ENCODE measurements at places on chromosomes 2 and 18.

DNA sequence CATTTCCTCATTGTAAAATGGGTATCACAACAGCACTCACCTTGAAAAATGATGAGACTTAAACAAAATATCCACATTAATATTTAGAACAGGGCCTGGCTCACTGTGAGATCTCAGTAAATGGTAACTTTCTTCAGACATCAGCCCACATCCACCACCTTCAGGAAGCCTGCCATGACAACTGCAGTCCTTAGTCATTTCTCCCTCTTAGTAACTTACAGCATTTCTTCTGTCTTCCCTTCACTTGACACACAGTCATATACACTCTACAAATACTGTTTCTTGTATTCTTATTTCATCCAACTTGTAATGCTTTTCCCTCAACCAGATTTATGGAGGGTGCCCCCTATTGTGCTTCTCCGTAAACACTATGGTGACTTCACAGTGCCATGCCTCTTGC, 263.0 kb downstream of the ZNF516 start:
- DNase-seq: no peak

GRCh38 chr2:221618007-221618406, 45.9 kb upstream of the EPHA4 start:
- no peak for DNase-seq

DNA sequence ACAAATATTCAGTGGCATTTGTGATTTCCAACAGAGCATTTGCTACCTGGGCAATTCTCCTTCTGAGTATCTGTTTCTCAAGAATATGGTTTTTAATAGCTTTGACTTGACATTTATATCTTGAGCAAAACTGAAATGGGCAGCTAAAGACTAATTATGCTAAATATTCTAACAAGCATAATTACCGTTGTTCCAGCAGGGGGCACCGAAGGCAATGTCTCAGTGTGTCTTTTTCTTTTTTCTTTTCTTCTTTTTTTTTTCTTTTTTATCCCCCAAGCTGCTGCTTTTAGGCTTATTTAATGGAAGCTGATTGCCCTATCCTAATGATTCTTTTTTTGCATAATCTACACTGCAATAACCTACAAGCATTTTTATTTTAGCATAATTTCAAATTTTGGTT, 138.9 kb upstream of the NABP1 start:
- DNase-seq: peak; percentile 24

DNA sequence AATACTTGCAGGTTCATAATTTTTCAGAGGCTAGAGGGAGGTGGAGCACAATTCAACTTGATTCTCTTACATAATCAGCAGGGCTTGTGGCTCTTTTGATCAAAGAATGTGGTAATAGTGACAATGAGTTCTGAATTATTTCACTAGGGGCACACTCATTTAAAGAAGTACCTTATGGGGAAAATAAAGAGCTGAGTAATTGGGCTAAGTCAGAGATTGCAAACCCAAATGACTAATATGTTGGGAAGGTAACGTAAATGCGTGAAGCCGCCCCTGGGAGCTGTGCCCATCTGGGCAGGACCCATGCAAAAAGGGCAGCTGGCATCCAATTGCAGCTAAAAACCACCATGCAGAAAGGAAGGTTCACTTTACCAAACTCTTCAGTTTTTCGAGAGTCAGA, 35.3 kb downstream of the NCKAP5 start:
- DNase-seq: no peak

DNA sequence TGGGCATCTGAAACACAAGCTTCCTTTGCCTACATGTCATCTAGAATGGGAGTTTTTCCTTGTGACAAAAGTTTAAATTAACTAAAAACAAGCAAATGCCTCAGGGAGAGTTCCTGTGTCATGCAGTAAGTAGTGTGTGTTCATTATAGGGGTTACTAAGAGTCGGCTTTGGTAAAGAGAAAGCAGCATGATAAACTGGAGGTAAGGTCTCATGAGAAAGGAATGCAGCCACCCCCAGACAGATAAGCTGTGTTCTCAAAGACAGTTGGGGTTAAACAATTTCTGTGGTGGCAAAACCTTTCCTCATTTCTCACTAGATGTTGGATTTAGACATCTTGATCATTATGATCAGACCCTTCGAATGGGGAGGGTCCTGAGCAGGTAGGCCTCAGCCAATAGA, 129.7 kb downstream of the MAP4K4 start:
- DNase-seq: no peak

GRCh38 chr2:31531101-31531500, 49.6 kb downstream of the SRD5A2 start:
- DNase-seq: no peak

GRCh38 chr2:43210467-43211303, 15.7 kb downstream of the ZFP36L2 start:
- DNase-seq: peak; percentile 66

DNA sequence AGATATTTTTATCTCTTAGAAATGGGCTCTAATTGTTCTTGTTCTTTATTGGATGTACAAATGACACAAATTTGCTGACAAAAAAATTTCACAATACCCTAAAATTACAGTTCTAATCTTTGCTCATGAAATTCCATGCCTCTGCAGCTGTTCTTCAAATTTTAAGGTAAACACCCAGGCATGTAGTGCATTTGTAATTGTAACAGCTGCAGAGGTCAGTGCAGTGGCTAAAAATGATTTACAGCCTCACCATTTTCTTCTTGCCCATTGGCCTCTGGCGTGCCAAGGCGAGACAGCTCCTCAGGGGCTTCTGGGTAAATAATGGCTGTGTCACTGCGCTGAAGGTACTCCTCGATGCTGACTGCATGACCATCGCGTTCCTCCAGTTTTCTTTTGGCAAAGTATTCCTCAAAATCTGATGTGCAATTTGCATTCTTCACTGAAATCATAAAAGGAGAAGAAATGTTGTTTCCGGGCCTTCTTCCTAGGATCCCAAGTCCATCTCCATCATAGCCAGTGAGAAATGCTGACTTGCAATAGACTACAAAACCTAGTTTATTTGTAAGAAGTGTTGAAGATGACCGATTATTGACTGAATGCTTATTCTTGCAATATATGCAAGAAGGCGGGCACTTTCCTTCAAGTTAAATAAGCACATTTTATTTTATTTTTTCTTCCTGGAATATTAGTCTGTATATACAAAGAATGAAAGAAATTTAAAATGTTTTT, 115.2 kb downstream of the ZEB2 start:
- peak; percentile 17 for DNase-seq

DNA sequence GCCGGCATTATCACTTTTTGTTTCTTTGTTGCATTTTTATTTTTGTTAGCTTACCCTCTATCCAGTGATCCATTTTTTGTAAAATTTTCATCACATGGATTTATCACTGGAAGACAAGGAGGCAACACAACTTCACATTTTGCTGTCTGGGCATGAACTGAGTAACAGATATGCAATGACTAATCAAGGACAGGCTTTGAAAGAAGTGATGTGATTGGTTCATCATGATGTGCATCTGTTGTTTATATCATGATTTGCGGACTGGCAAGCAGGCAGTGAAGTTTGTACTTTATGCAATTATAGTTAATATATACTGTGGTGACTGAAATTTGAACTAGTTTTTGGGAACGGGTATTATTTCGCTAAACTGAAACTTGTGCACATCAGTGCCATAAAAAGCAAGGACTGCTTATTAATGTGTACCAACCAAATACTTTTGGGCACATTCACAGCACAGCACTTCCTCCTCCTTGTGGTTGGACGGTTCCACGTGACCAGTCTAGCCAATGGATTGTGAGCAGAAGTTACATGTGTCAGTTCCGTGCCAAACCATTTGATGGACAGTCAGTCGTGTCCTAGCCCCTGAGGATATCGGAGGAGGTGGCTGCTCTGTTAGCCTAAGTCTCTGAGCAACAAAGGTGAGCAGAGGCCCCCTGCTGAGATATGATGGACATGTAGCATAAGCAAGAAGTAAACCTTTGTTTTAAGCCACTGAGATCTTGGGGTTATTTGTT, 201.4 kb upstream of the SIX2 start:
- DNase-seq: peak; percentile 94

DNA sequence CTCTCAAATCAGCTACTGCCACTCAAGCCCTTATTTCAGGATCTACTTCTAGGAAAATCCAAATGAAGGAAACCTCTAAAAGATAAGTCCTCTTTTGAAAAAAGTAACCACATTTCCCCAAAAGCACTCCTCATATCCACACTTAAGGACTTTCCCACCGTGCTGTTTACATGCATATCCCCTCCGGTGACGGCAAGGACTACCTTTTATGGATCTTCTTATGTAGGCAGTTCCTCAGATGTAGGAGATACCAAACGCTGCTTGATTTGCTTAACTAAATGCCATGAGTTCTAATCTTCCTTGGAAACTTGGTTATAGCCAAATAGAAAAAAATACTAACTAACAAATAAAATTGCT, 6.9 kb upstream of the TMEM87B start:
- DNase-seq: no peak

- no peak for DNase-seq
Observed at GRCh38 chr2:99957332-99958133, 184.9 kb downstream of the AFF3 start.

DNA sequence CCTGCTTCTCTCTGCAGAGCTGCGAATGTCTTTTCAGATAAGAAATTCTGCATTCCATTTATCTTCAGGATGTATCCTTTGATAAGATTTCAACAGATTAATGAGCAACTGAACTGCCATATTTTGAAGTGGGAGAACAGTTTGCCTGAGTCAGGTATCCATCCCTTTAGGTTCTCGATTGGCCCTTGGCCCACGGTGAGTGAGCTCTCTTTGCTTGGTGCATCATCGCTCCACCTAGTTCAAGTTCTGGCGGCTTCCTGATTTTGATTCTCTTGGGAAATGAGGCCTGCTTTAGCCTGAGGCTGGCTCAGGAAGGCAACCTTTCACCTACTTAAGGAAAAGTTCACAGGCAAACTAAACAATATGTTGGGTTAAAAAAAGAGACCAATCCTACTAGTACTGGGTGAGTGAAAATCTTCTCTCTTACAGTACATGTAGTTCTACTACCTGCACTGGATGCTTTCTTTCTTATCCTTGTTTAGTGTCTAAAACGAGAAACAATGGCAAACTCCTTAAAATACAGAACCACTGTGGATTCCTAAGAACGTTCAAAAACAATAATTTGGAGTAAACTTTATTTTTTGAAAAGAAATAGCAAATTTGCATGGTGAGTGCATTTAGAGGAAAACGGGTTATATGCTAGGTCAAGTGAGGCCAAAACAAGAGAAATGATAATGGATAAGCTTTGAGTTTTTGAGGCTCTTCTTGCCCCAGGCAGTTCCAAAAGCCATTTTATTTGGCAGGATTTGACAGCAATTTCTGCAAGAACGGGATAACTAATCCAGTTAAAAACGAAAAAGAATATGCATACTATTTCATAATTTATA, 837 bp upstream of the ACSL3 start:
- peak; percentile 71 for DNase-seq

- peak; percentile 36 for DNase-seq
Observed at GRCh38 chr2:29123617-29124349, 8.6 kb downstream of the CLIP4 start.

DNA sequence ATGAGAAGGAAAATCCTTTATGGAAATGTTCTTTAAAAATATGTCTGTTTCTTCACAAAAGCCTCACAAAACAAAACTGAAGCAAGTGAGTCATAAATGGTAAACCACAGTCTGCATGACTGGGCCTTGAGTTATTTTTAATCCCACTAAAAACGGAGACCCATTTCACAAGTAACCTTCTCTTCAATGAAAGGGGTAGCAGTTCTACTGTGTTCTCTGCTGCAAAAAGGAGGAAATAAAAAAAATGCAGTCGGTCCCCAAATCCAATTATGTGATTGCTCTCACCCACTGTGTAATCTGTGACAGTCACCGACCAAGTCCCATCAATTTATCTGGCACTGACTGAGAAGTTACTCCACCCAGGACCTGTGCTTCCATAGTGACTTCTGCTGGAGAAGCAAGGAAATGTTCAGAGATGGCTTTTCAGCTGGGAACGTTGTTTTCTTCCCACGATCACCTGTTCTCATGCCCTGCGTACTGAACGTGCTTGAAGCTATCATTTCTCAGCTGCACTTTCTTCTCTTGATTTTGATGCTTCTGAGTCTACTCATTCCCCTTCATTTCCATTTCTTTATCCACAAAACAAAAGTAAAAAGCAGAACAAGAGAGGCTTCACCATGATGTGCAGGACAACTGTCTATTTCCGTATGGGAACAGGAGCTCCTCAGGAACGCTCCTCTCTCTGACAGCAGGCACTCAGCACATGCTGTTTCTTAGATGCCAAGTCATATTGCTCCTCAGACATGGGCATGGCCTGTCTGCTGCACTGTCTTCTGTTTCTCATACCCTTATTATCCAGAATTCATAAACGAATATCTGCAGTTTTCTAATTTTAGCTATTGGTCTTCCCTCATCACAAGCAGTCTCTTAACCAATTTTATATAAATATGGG, 80.0 kb upstream of the TMEM200C start:
- DNase-seq: peak; percentile 31

DNA sequence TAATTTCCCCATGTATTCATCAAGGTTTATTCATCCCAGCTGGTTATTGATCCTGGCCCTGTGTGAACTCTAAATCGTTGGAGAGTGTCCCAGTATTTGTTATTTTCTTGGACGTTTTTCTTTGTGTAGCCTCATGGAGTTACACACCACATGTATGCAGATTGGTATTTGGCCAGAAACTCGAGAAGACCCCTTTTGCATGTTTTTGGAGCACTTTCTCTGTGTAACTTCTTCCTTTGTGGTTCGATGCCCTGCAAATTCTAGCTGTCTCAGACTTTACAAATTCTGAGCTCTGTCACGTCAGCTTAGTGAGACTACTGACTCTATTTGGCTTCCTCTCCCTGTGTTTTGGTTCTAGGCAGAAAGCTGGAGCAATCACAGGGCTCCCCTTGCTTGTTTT, 198.7 kb downstream of the MCFD2 start:
- peak; percentile 56 for DNase-seq

GRCh38 chr2:101223814-101224231, 28.9 kb upstream of the CNOT11 start:
- peak; percentile 68 for DNase-seq

GRCh38 chr2:241136191-241136590, 13.1 kb downstream of the PASK start:
- no peak for DNase-seq

- no peak for DNase-seq
Observed at GRCh38 chr2:60386436-60386835, 167.0 kb downstream of the BCL11A start.

GRCh38 chr2:197929008-197929885, 124.9 kb downstream of the PLCL1 start:
- no peak for DNase-seq

DNA sequence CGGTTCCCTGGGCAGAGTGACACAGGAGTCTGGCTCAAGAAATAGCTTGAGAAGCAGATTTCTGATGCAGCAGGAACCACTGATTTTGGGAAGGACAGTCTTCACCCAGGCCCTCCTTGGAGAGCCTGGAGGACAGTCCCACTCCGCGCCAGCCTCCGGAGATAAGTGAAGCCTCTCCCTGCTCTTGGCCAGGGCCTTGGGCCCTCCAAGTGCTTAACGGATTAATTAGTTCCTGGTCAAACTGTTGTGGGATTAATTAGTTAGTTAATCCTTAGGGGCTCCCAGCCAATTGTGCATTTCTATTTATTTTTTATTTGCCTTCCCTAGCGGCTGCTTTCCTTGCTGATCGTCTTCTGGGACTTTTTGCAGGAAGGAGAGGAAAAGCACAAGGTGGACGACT, 19.6 kb downstream of the CPLX4 start:
- DNase-seq: no peak

GRCh38 chr2:1631292-1632001, 112.9 kb downstream of the PXDN start:
- DNase-seq: no peak

Data from fibroblast of gingiva (primary cell).